ENCODE measurements at places on chromosomes 11 and 22. TPM values are rescaled to one million over a fixed set of nuclear protein-coding genes. Genes with fewer than 3 reads are reported as not detected.

- no peak for DNase-seq
Measured at GRCh38 chr11:57340039-57340615, 2.0 kb downstream of the P2RX3 start.

Gene MS4A4E
- 1.3 TPM for polyA plus RNA-seq

- DNase-seq = no peak
Measured at GRCh38 chr22:44783581-44783980, 31.2 kb downstream of the ARHGAP8 start.

GRCh38 chr11:121057922-121058321, 34.0 kb downstream of the TBCEL start:
- DNase-seq = no peak

DNA sequence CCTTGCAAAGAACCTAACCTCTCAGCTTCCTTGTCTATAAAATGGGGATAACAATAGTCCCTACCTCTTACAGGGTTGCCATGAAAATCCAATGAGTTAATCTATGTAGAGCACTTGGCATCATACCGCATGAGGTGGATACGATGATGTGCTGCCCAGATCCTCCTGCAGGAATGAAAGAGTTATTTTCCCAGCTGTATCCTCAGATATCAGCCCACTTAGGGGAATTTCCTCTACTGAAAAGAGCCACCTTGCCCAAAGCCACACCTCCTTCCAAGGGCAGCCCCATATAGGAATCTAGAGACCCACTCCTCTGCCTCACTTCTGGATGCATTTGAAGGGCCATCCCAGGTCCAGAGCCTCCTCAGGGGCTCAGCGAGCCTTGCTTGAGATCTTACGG, 128.4 kb downstream of the CCDC81 start:
- no peak for DNase-seq

DNA sequence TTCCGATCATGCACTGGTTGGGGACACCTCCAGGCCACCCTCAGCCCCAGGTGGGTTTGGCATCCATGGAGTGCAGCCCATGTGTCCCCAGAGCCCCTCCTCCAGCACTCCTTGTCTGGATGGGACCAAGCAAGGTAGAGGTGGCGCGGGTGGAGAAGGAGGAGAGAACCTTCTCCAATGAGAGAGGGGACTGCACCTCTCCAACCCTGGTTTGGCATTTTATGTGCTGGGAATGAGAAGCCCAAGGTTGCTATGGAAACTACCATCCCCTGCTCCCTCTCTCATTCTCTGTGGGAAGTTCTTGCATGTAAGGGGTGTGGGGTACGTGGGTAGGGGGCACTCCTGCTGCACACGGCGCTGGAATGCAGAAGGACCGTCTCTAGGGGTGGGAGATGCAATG, 21.8 kb upstream of the RASD2 start:
- no peak for DNase-seq

GRCh38 chr11:103364687-103365086, 255.5 kb downstream of the DYNC2H1 start:
- DNase-seq = no peak

DNA sequence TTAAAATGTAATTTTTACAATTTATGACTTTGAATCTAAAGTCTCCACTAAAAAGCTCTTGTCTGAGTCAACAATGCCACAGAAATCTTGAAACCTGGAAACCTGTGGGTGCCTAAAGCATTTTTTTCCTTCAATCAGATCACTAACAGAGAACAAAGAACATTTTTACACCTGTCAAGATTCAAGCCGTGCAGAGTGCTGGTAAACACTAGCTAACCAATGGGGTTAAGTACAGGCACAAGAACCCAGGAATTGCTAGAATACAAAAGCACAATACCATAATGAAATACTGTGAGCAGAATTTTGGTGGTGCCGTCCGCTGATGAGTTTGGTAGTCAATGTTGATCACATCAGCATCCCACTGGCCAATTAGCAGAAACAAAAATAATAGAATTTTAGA, 380.3 kb upstream of the PITPNB start:
- no peak for DNase-seq

DNA sequence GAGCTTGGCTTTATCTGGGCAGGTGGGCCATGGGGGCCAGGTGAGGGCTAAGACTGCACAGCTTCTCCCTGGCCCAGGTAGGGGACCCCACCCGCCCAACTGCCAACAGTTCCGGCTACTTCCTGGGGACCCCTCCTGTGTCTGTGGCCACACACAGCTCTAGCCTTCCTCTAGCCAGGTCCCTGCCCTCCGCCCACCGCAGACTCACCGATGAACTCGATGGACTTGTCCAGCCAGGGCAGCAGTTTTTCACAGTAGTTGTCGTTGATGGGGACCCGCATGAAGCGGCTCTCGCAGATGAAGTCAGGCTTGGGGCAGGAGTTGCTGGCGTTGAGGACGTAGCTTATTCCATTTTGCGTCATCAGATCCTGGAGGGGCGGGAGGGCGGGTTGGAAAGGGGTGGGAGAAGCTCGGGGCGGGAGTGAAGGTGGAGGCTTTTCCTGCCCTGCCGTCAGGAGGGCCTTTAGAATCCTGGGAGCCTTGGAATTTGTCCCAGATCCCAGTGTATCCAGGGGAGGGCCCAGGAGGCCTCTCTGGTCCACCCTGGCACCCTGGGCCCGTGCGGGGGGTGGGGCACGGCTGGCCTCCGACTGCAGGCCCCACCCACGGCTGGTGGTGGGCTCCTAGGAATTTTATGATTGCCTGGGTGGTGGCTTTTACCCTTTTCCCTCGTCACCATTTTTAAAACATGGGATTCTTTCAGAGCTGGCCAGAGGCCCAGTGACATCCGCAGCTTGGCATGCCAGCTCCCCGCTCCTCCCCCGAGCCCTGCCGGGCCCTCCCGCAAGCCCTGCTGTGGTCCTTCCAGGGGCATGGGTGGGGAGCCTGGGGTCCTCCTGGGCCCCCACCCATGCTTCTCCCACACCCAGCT, 13.9 kb downstream of the DUSP8 start:
- peak; percentile 70 for DNase-seq

Gene OR5A1
- 0.21 TPM for polyA plus RNA-seq

Gene LSP1
- polyA plus RNA-seq = 50.1 TPM

DNA sequence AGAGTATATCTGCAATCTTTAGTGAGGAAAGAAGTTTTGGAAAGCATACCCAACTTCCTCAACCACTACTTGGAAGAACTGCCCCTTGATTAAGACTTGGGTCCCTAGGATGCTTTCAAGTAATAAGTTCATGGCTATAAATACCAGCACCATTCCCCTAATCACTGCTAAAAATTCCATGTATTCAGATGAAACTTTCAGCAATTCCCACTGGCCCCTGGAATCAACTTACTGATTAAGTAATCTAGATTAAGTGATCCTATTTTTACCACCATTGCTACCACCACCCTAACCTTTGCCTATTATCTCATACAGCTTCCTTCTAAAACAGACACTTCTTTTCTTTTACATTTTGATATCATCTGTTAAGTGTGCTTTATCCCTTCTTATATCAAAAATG, 10.5 kb downstream of the PICALM start:
- no peak for DNase-seq

Gene TYR
- polyA plus RNA-seq = 0.24 TPM

DNA sequence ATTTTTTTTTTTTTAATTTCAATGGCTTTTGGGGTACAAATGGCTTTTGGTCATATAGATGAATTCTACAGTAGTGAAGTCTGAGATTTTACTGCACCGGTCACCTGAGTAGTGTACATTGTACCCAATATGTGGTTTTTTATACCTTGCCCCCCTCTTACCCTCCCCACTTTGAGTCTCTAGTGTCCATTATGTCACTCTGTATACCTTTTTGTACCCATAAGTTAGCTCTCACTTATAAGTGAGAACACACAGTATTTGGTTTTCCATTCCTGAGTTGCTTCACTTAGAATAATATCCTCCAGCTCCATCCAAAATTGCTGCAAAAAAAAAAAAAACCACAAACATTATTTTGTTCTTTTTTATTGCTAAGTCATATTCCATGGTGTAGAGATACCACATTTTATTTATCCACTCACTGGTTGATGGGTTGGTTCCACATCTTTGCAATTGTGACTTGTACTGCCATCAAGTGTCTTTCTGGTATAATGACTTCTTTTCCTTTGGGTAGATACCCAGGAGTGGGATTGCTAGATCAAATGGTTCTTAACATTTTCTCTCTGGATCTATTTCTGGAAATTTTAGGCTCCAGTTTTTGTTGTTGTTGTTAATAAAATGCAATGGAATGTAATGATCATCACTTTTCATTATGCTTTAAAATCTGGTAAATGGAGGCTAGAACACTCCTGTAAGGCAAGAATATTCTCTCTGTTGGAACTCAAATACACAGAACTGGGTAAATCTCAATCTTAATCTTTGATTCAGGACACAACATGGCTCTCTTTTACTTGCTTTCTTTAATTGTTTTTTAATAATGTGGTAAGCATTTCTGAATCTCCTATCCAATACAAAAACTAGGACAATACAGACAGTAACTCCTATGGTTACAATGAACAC, 10.3 kb downstream of the NEAT1 start:
- no peak for DNase-seq

DNA sequence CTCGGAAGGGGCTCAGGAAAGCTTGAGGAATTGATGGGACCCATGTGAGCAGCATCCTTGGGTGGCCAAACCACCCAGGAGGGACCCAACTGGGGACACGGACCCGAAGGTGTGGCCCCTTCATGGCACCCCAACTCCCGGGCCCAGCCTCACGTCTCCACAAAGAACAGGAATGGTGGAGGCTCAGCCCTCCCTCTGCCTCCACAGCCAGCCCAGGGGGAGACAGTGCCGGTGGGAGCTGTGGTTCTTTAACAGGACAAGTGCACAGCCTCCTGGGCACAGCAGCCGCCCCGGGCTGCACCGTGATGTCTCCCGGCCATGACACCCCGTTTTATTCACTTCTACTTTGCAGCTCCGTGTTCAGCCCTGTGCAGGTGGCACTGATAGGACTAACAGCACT, 587.2 kb downstream of the BRD1 start:
- DNase-seq = peak; percentile 2

DNA sequence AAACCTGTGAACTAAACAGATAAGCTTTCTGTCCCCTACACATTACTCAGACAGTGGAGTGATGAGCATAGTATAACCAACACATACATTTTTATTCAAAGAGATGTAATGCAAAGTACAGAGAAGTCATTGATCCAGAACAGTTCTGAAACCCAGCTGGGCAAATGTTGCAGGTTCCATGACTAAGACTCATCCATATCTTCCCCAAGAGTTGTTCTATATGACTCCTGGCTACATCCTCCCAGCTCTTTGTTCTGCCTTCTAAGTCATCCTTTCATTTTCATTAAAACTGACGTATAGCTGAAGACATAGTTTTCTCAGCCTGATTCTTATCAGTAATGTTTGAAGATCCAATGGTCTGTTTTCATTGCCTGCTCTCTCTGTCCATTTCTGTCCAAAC, 47.3 kb downstream of the PLAAT5 start:
- no peak for DNase-seq

- no peak for DNase-seq
Measured at GRCh38 chr22:22181341-22181850, 63.2 kb upstream of the VPREB1 start.

DNA sequence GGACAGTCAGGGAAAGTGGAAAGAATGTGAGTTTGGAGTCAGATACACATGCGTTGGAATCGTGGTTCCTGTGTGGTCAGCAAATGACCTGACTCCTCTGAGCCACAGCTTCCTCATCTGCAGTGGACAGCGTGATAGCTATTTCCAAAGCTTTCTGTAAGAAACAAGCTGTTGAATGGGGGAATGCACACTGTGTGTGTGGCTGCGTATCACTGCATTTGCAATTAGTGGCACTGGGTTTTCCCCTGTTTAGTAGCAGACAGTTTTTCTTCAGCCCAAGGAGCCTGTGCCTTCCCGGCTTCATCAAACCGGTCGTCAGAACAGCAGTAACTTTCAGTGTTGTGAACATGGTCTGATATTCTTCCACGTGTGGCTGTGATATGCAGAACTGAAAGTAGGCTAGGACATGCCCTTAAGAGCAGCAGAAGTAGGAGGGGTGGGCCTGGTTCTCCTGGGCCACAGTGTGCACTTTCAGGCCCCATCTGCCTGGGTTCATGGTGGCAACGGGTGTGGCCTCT, 121.5 kb downstream of the RRAS2 start:
- no peak for DNase-seq

- DNase-seq = no peak
Measured at GRCh38 chr11:5291207-5291838, 10.4 kb downstream of the OR51B4 start.

Gene MEI1
- polyA plus RNA-seq = 43.5 TPM

DNA sequence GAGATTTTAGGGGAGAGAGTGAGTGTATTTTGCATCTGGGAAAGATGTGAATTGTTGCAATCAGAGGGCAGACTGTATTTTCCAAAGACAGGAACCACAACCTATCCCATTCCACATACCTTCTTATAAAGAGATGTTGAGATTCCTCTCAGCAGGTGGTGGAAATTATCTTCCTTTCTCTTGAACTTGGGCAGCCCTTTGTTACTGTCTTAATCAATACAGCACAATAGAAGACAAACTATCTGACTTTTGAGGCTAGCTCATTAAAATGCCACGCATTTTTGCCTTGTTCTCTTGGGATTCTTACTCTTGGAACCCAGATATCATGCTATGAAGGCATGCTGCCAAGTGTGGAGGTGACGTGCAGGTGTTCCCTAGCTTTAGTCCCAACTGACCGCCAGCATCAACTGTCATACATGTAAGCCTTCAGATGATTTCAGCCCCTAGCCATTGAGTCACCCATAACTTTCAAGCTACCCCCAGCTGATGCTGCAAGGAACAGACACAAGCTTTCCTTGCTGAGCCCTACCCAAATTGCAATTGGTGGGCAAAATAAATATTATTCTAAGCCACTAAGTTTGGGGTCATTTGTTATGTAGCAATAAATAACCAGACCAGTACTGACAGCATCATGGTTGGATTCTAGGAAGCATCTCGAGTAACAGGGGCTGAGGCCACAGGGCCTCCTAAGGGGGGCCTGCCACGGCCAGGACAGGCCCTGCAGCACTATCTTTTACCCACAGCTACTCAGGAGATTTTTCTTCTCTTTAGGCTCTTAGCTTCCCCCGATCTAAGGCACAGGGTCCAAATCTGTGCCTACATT, 63.0 kb downstream of the RPL27A start:
- no peak for DNase-seq

- no peak for DNase-seq
Measured at GRCh38 chr22:39725351-39726035, 154.9 kb downstream of the CACNA1I start.

GRCh38 chr11:9222654-9223053, 42.5 kb downstream of the DENND5A start:
- DNase-seq = no peak

Gene OR52E8
- not detected for polyA plus RNA-seq

Gene CCDC82
- 36.6 TPM for polyA plus RNA-seq

Data from testis (tissue), 5 donors.